ENCODE measurements at places on chromosomes 12 and 14. TPM values are rescaled to one million over a fixed set of nuclear protein-coding genes. Genes with fewer than 3 reads are reported as not detected.

DNA sequence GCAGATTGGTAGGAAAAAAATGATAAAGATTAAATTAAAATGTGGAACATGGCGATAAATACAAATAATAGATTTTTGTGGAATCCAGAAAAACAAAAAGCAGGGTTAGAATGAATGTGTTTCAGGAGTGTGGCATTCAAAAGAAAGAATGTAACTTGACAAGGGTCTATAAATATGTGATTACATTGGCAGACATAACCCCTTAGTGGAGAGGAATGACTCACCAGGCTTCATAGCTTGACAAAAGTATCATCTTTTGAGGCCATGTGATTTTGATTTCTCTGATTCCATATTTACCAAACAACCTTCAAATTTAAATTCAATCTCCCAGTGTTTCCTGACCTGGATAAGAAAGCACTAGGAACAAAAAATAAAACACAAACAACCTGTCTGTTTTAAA lies 24.4 kb upstream of the MGST1 start:
- no peak for DNase-seq

DNA sequence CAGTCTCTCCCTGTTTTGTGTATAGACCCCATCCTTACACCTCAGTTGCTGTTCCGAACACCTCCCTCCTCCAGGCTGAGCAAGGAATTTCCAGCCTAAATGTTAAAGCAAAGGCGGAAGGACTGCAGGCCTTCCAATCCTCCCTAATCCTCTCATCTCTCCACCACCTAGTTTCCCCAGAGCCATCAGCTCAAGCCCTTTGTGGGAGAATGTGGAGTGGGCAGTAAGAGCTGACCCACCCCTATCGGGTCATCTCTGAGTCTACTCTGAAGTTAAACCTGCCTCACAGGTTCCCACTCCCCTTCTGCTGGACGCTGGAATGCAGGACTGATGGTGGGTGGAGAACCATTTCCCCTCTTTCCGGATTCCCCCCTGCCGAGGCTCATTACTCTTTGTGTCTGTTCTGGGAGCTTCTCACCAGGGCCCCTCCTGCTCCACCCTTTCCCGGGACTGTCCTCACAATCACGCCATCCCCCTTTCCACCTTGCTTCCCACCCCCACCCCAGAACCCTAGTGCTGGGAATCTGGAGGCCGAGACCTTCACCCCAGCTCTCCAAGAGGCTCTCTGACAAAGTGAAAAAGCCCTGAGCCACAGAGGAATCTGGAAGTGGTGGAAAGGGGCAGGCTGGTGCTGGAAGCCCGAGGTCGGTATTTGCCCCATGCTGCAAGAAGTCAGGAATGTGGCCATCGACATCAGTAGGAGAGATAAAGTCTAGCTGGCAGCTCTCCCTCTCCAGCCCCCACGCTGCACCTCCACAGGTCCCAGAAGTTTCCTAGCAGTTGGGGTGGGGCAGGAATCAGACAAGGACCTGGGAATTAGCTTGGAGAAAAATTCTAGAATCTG lies 3.3 kb upstream of the KRT18 start:
- DNase-seq = no peak

The IGF1 gene
- not detected for total RNA-seq

The SYCP3 gene
- total RNA-seq = not detected

GRCh38 chr14:53016491-53016890 lies 65.6 kb upstream of the FERMT2 start:
- no peak for DNase-seq

The ANKRD33 gene
- not detected for total RNA-seq

The KRT75 gene
- total RNA-seq = not detected

- no peak for DNase-seq
Observed at GRCh38 chr12:120101182-120101581, 15.4 kb downstream of the RAB35 start.

GRCh38 chr14:31414190-31414833 lies 6.0 kb downstream of the HEATR5A start:
- no peak for DNase-seq

Data from epithelial cell of proximal tubule (primary cell).